ENCODE measurements at places on chromosomes 2 and 18.

- no peak for DNase-seq
Observed at GRCh38 chr2:133739039-133739438, 170.8 kb upstream of the NCKAP5 start.

DNA sequence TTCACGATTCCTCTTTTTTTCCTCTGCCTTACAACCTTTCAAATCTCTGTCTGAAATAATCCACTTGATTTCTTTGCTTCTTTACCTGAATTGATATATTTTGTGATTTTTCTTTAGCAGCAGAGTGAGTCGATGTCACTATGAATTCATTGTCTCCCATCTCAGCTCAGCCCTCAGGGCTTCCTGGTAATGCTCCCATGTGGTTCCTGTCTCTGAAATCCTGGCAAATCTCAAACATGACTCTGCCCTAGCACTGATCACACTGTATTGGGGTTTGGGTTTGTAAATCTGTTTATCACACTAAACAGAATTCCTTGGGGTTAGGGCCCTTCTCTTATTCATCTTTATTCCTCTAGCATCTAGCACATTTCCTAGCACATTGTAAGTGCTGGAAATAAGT lies 43.0 kb upstream of the MSTN start:
- no peak for DNase-seq

DNA sequence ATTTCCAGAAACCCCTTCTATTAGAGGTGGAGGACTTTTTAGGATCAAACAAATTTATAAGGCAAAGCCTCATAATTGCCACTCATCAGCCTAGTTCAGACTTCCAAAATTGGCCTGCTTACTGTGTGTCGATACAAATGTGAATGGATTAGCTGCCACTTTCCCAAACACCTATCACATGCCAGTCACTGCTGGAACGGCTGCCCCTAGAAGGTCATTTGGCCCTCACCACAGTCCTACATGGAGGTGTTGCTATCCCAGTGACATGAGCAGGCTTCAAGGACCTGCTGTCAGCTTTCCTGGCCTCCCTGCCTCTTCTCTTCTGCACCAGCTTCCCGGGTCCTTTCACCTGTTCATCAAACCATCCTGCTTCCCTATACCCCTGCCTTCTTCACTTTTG lies 279.2 kb upstream of the SKOR2 start:
- DNase-seq = no peak

DNA sequence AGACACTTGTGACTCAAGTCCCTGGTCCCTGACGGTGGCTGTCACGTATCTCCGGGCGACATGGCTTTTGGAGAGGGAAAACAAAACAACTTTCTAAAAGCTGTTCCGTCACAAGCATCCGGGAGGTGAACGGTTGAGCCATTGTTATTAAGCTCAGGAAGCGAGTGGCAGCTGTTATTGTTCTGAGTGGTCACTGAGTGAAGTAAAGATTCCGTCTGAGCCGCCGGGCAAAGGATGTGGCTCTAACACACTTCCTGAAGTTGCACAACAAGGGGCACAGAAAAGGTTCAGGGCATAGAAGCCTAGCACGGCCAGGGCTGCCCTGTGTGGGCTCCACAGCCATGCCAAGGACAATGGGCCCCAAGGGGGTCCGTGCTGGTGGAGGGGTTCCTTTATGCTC lies 24.3 kb downstream of the INPP5D start:
- DNase-seq = no peak

DNA sequence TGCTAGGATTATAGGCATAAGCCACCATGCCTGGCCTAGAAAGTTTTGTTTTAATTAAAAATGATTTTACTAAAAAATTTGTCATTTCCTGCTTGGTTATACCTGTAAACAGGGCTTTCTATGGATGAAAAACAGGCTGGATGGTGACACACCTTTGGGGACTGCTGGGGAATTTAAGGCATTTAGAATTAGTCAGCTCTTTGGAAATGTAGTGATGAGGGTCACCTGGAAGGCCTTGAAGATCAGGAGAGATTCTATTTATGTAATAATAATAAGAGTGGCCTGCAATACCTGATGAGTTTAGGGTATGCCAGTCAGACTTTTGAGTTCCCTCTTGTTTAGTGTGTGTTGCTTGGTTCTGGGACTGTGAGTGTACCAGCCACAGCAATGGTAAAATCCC lies 51.1 kb downstream of the RALBP1 start:
- no peak for DNase-seq

- DNase-seq = no peak
Observed at GRCh38 chr18:7668392-7668791, 101.3 kb downstream of the PTPRM start.

- no peak for DNase-seq
Observed at GRCh38 chr2:74199275-74199701, 873 bp downstream of the MTHFD2 start.

DNA sequence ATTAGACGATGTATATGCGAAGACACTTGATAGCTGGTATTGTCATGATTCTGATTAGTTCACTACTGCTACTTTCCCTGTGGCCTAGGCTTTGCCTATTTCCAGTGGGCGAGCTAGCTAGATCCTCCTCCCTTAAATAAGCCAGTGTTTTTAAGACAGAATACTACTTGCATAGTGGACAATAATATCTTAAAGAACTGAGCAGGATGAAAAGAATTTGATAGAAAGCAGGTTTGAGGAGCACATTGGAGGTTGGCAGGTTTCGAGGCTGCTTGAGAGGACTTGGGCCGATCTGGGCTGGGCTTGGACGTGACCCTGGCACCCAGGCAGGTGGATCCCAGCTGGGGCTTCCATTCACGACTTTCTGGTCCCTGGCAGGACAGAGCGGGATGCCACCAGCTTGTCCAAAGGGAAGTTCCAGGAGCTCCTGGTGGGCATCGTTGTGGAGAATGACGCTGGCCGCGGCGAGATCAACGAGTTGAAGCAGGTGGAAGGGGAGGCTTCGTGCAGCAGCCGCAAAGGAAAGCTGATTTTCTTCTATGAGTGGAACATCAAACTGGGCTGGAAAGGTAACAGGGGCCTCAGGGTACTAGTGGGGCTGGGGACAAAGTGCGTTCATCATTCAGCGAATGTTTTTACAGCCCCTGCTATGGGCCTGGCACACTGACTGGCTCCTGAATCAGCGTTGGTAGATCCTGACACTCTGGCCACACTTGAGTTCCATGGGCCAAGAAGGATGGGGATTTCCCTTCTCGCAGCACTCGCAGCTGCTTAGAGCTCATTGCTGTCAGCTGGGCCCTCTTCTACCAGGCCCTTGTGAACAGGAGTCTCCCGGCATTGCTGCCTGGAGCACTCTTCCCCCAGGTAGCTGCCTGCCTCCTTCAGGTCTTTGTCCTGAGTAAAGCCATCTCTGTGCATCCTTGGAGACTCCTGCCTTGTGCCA lies 16.9 kb downstream of the C2orf74 start:
- DNase-seq = no peak
